ENCODE measurements at places on chromosomes 1 and 21.

DNA sequence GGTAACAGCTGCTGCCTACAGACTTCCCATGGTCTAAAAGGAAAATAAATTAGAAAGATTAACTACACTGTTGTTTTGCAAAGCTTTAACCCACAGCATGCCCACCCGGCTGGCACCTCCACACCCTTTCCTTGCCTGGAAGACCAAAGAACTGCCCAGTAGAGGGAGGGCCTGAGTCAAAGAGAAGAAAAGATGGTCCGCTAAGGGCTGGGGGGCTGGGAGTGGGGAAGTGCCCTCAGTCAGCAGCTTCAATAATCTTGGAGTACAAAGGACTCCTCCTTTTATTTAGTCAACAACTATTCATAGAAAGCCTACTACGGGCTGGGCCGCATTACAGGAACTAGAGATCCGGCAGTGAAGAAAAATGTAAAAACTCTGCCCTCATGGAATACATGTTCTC, 40.6 kb downstream of the ERI3 start:
- no peak for DNase-seq

DNA sequence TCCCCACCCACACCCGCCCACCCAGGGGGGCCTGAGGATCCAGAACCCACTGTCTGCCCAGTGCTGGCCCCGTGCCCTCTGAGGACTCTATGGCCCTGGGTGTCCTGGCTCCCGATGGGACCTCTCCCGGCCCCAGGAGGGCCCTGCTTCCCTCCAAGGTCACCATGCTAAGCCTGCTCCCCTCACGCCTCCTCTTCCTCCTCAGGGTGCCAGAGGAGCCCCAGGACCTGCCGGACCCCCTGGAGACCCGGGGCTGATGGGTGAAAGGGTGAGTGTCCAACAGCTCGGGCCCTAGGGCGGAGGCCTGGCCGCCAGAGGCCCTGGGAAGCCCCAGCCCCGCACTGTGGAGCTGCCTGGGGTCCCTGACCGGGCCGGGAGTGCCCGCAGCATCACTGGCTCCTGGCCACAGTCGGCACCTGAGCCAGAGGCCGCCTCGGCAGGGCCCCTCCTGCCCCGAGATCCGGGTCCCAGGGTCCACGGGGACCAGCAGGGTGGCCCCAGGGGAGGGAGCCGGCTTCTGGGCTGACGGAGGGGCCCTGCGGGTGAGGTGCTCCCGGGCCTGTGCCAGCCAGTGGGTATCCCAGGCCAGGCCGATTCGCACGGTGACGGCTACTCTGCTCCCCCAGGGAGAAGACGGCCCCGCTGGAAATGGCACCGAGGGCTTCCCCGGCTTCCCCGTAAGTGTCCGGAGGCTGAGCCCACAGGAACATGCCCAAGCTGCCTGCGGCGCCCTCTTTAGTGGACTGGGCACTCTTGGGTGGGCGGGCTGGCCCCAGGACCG, 16.1 kb downstream of the COL6A1 start:
- DNase-seq: no peak

- DNase-seq: no peak
Measured at GRCh38 chr21:33228455-33228854, 1.3 kb upstream of the IFNAR2 start.

DNA sequence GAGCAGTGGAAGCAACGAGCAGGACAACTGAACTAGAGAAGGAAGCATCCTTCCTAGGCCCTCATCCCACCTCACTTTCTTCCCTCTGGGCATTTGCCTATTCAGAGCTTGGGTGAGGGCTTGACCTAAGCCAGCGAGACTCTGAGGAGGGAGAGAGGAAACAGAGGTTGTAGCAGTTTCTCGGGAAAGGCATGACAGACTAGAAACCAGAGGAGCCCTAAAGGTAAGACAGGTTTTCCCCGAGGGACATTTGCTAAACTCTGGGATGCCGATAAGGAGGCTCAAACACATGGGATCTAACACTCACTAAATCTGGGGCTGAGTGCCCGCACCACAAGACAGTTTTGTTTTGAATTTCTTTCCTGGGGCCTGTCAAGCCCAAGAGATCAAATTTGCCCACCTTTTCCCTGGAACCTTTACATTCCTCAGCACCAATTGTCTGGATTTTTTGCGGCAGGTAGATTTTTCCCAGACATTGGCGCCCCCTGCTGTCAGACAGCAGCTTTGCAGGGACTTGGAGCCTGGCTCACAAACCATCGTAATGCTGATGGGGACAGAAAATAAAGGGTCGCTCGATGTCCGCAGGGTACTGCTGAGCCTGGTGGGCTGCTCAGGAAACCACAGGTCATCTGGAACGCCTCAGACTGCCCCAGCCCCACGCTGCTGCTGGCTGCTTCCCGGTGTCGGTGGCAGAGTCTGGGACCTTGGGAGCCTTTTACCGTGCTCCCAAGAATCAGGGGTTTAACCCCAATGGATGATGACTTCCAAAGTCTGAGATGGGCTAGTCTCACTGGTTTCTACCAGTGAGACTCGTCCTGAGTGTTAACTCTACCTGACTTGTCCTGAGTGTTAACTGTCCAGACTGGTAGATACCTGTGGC, 23.4 kb upstream of the TSPAN2 start:
- DNase-seq: peak; percentile 46

GRCh38 chr21:45192332-45192731, 95.4 kb downstream of the POFUT2 start:
- DNase-seq: no peak

- DNase-seq: no peak
Measured at GRCh38 chr1:68644504-68644903, 147.6 kb upstream of the DEPDC1 start.

GRCh38 chr1:178238722-178239510, 145.0 kb downstream of the RASAL2 start:
- DNase-seq: no peak

DNA sequence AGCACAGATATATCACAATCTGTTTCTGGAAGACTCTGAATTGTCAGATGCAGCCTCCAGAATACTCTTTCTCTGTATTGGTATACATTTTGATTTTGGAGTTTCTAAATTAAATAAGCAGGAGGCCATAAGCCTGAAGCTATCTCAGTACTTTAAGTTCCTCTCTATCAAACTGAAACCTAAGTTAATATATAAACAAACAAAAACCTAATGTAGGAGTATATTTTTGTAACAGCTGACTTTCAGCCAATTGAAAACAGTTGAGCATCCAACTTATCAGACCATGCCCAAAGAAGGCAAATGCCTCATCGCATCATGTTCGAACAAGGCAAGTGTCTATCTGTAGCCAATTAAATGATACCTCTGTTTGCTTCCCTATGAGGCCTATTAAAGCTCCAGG, 1054.4 kb downstream of the AMY1C start:
- DNase-seq: no peak

DNA sequence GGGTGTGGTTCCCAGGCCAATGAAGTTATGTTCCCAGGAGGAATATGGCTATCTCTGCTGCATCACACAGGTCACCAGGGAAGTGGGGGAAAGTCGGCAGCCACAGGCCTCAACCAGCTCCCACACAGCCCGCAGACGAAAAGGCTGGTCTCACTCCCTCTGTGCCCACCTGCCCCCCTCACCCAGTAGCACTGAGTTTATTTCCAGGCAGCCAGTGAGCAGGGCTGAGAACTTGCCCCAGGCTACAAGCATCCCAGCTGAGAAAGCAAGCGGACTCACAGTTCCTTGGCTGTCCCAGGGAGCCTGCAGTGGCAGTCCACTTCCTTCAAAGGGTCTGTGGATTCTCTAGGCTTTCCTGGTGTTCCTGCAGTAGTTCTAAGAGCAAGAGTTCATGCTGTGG, 68.9 kb downstream of the SLC5A9 start:
- DNase-seq: no peak

- no peak for DNase-seq
Measured at GRCh38 chr1:232096751-232097150, 470.2 kb downstream of the DISC1 start.

- DNase-seq: no peak
Measured at GRCh38 chr1:235009561-235010306, 118.9 kb downstream of the TOMM20 start.

GRCh38 chr1:108082001-108082400, 117.0 kb upstream of the VAV3 start:
- no peak for DNase-seq

DNA sequence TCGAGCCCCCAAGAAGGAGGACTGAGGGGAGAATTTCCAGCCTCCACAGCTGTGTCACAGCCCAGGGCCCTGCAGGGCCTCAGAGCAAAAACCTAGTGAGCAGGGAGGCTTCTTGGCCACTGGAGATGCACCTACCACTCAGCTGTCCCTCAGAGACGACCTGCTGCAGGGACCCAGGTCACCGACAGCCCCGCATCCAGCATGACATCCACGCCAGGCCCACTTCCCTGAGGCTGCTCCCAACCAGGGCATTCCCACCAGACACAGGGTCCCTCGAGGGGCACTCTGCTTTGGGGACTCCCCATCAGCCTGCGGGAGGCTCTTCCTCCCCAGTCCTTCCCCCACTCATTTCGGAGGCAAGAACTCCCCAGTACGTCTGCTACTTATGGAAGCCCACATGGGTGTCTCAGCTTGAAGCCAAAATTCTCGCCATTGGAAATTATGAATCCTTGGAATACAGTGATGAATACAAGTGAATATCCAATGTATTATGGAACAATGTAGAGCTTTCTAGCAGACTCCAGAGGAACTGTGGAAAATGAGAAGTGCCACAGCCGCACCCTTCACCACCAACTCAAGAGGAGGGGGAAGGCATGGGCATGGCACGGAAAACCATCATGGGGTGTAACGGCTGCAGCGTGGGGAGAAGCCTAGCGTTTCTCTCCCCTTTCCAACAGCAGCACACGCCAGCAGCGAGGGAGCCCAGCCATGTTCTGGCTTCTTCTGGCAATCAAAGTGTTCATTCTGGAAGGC, 6.9 kb downstream of the TFF3 start:
- DNase-seq: no peak

DNA sequence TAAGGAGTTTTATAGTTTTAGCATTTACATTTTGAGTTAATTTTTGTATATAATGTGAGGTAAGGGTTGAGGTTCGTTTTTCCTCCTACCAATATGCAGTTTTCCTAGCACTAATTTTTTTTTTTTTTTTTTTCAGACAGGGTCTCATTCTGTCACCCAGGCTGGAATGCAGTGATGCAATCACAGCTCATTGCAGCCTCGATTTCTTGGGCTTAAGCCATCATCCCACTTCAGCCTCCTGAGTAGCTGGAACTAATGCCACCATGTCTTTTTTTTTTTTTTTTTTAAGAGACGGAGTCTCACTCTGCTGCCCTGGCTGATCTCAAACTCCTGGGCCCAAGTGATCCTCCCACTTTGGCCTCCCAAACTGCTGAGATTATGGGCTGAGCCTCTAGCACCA, 2.5 kb upstream of the UBASH3A start:
- DNase-seq: no peak

- no peak for DNase-seq
Measured at GRCh38 chr1:12383001-12383400, 153.2 kb downstream of the VPS13D start.

- no peak for DNase-seq
Measured at GRCh38 chr1:185365951-185366350, 48.9 kb upstream of the IVNS1ABP start.

DNA sequence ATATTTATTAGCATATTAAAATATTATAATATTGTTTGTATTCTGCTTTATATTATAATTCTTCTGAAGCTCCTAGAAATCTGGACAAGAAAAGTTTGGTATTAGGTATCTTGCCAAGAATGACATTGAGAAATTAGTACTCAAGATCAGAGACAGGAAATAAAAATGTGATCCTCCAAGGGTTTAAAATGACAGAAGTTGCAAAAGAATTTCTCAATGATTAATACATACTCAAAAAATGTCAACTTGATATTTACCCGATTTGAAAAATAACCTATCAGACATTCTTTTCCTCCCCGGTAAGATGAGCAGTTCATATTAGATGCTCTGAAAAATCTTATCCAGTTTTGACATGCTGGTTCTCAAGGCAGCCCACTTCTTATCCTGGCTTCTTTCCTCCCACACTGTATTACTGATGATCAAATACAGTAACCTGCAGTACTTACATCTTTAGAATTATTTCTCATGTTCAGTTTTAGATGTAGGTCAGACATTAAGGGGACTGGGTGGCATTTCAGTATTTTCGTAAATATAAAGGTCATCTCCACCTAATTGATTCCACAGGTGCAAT, 55.3 kb downstream of the CACHD1 start:
- no peak for DNase-seq

DNA sequence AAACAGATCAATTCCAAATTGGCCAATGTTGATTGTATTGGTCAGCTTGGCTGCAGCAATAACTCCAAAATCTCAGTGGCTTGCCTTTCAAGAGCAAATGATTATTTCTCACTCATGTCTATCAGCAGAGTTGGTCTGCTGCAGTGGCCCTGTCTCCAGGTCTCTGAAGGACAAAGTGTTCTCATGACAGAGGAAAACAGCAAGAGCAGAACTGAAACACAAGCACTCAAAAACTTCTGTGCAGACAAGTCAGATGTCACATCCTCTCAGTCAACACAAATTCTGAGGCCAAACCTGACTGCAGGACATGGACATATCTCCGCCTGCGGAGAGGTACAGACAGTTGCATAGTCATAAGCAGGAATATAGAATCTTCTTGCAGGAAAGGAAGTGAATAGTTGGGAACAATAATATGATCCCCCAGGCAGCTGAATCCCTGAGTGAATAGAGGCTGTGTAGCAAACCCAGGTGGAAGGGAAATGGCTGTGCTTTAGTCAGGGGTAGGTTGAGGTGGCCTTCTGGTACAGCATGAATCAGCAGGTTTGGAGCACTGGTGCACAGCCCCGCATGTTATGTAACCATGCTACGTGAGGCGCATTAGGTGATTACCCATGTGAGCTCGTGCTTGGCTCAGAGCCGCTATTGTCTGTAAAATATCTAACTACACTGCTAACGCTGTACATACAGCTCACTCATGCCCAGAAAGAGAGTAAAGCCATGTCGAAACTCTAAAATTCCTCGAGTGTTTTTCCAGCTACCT, 17.1 kb upstream of the UBE2U start:
- DNase-seq: no peak

DNA sequence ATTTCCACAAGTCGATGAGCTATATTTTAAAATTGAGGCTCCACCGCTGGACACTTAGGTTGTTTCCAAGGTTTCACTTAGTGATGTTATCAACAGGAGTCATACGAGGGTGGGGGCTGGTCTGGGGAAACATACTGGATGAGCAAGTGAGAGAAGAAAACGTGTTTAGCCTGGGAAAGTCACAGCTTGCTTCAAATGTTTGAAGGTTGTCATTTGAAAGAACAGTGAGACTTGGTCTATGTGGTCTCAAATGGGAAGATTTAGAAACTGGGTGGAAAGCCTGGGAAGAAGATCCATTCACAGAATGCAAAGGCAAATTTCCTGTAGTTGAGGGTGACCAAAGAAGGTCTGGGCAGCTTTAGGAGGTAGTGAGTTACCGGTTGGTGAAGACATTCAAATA, 9.9 kb upstream of the DYRK1A start:
- no peak for DNase-seq

GRCh38 chr1:94660994-94661393, 119.4 kb upstream of the F3 start:
- no peak for DNase-seq

GRCh38 chr1:238628110-238628509, 737.4 kb upstream of the ZP4 start:
- DNase-seq: no peak

GRCh38 chr1:214214851-214215250, 66.1 kb upstream of the SMYD2 start:
- DNase-seq: no peak
